ENCODE measurements at places on chromosomes 7 and 10. TPM values are rescaled to one million over a fixed set of nuclear protein-coding genes. Genes with fewer than 3 reads are reported as not detected.

DNA sequence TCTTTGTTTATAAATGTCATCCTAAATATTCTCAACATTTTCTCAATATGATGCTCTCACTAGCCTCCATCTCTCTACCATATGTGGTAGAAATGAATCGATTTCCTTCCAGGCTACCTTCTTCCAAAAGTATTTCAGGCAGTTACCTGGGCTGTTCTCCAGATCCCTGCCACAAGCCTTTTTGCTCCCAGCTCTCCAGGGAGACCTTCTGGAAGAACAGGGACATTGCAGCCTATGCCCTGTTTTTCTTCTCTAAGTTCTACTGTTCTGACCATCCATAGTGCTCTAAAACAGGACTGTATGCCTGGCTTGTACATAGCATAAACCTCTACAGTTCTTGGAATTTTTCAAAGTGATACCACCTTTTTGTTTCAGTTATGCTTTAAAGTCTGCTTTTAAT is 552.8 kb downstream of the ANKRD7 start:
- no peak overlapping the region for H3K27ac ChIP-seq
- DNase-seq = no peak
- no peaks in the 10 kb centered on the region for H3K27me3 ChIP-seq
- H3K4me1 ChIP-seq = peaks cover 12% of the 10 kb centered on the region
- no peaks in the 10 kb centered on the region for H3K36me3 ChIP-seq

DNA sequence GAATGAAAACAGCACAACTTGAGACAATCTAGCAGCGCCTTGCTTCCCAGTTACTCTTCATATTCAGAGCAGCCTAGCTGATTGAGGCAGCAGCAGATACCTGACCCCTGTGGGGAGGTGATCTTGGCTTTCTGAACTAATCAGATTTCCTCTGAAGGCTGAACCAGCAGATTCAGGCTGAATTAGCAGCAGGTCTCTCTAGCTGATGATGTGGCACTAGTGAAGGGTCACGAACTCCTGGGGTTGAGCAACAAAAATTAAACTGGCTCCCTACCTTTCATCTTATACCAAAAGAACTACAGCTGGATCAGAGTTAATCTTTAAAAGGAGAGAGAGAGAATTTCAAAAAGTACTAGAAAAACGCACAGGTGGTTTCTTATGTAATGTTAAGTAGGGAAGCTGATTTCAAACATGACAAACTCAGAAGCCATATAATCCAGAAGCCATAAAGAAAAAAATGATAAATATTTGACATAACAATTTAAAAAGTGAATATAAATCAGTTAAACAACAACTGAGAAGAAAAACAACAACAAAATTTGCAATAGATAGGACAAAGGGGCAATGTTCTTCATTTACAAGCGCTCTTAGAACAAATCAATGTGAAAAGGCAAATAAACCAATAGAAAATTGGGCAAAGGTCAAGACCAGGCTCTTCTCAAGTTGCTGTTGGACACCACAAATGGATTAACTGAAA is 13.5 kb downstream of the SLC25A13 start:
- peak overlapping the region; percentile 95 for H3K27ac ChIP-seq
- peaks cover 58% of the 10 kb centered on the region for H3K4me1 ChIP-seq
- no peaks in the 10 kb centered on the region for H3K27me3 ChIP-seq
- DNase-seq = peak; percentile 38
- H3K4me3 ChIP-seq = 0 out of 2 replicates have a peak overlapping the region, but pooled peaks have one; percentile 12
- no peaks in the 10 kb centered on the region for H3K36me3 ChIP-seq

GRCh38 chr10:26858707-26859034 is 2.1 kb downstream of the ABI1 start:
- DNase-seq = no peak
- H3K27me3 ChIP-seq = no peaks in the 10 kb centered on the region
- H3K36me3 ChIP-seq = peaks cover 4% of the 10 kb centered on the region
- H3K4me1 ChIP-seq = peaks cover 33% of the 10 kb centered on the region
- peak overlapping the region; percentile 99 for H3K4me3 ChIP-seq

DNA sequence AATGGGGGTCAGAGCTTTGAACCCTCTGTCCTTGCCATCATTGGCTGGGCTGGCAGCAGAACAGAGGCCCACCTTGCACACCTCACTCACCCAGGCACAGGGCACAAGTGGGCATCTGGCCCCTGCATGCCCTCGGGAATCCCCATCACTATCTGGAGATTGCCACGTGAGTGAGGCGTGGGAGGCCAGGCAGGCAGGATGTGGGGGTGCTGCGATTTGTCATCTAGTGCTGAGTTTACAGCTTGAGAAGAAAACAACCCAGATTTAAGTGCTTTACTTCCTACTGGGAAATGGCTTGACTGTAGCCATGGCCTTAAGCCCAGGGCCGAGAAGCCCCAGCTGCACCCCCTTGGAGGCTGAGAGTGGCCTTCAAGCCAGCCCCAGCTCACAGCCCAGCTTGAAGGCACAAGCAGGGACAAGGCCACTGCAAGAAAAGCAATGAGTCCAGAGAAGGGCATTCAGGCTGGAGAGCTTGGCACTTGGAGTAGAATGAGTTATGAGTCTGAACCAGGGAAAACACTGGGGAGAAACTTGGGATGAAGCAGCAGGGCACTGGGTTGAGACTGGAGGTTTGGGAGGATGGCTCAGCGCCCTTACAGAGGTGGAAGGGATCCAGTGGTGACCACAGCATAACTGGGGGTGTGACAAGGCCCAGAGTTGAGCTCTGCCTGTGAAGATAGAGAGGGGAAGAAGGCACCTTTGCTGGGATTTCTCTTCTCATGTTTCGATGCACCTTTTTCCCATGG is 123.0 kb downstream of the CXCL12 start:
- no peak overlapping the region for H3K27ac ChIP-seq
- peaks cover 17% of the 10 kb centered on the region for H3K4me1 ChIP-seq
- DNase-seq = no peak
- H3K4me3 ChIP-seq = no peak overlapping the region

GRCh38 chr10:23070913-23071218 is 24.5 kb upstream of the MSRB2 start:
- no peak overlapping the region for H3K4me3 ChIP-seq
- no peaks in the 10 kb centered on the region for H3K36me3 ChIP-seq
- DNase-seq = no peak
- H3K27ac ChIP-seq = no peak overlapping the region
- H3K4me1 ChIP-seq = no peaks in the 10 kb centered on the region

DNA sequence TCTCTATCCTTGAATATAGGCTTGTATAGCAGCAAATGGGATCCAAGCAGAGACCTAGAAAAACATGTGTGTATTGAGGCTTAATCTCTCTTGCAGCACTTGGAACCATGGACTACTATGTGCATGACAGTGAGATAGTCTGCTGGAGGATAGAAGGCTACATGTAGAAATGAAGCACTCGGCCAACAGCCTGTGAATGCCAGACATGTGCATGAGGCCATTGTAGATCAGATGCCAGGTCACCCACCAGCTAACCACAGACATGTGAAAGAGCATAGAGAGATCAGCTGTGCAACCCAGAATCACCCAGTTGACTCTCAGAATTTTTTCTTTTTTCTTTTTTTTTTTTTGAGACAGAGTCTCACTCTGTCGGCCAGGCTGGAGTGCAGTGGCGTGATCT is 90.9 kb downstream of the NT5C2 start:
- no peak for DNase-seq
- no peak overlapping the region for H3K4me3 ChIP-seq
- H3K4me1 ChIP-seq = peaks cover 14% of the 10 kb centered on the region
- H3K27me3 ChIP-seq = no peaks in the 10 kb centered on the region

DNA sequence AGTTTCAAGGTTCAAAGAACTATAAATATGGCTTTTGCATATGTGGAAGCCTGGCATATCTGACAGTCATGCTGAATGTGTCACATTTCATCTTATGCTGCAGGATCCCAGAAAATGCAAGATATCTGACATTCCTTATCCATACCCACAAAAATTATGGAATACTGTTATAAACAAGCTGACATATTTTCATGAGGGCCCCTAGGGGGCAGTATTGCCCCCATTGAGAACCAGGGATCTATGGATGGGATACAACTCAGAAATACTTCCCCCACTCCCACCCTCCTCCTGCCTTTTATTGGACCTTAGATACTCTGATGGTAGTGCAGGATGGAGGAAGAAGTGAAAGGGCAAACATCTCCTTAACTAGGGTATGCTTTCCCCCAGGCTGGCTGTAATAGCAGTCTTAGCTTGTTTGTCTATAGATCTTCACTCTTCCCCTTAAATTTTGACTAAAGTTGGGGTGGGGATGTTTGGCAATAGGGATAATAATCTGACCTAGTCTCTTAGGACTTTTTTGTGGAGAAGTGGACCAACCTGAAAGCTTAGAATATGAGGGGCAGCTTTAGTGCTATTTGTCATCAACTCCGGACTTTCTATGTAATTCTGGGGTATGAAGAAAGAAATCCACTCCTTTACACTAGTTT is 3.5 kb upstream of the GNGT1 start:
- H3K4me3 ChIP-seq = no peak overlapping the region
- H3K36me3 ChIP-seq = no peaks in the 10 kb centered on the region
- H3K27me3 ChIP-seq = no peaks in the 10 kb centered on the region
- H3K27ac ChIP-seq = no peak overlapping the region

DNA sequence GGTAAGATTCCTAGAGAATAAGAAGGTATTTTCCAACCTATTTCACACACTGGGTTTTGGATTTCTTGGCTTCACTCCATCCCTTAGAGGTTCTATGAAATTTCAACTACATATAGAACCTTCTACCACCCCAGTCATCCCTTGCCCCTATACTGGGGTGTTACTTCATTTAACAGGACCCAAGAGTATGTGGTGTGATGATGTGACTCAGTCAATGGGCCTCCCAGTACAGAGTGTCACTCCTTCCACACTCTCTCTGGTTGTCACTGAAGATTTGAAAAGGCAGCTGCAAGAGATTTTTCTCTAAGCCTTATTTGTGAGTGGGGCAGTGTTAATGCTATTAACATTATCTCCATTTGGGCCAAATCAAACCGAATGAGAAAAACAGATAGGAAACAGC is 33.5 kb downstream of the FGFBP3 start:
- H3K27me3 ChIP-seq = no peaks in the 10 kb centered on the region
- no peak overlapping the region for H3K4me3 ChIP-seq
- no peak overlapping the region for H3K27ac ChIP-seq
- H3K4me1 ChIP-seq = peaks cover 19% of the 10 kb centered on the region
- H3K36me3 ChIP-seq = peaks cover 6% of the 10 kb centered on the region
- DNase-seq = no peak

GRCh38 chr10:43958071-43958432 is 309.4 kb upstream of the ZNF32 start:
- no peak for DNase-seq
- no peak overlapping the region for H3K4me3 ChIP-seq
- H3K27me3 ChIP-seq = peaks cover 4% of the 10 kb centered on the region
- H3K27ac ChIP-seq = no peak overlapping the region
- H3K4me1 ChIP-seq = peaks cover 20% of the 10 kb centered on the region

DNA sequence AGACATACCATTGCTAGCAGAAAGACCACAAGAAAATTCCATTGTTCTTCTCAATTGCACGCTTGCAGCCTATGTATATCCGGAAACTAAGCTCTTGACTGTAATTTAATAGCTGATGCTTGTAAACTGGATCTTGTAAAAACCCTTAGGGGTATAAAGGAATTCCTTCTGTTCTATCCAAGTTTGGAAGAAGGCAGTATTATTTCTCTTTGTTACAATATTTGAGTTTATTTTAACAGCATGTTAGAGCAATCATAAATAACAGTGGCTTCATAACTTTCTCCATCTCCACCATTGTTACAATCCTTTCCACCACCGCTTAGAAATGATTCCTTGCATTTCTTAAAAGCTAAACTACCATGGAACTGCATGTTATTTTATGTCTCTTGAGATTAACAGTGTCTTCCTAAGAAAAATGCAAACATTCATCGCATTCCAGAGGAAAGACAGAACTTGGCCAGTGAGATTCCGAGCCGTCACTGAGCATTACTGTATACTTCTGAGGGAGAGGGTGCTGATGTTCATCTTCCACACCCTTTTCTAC is 92.5 kb downstream of the TRIL start:
- no peak overlapping the region for H3K4me3 ChIP-seq
- H3K27me3 ChIP-seq = no peaks in the 10 kb centered on the region
- H3K27ac ChIP-seq = no peak overlapping the region
- H3K36me3 ChIP-seq = no peaks in the 10 kb centered on the region

NMT2 gene
- 11.7 TPM for total RNA-seq

SPDYE6 gene
- not detected for total RNA-seq
